ENCODE measurements at places on chromosomes 7 and 10.

- H3K36me3 ChIP-seq: no peaks in the 10 kb centered on the region
- DNase-seq: no peak
- H3K4me1 ChIP-seq: no peaks in the 10 kb centered on the region
These were observed 95.1 kb downstream of the GLRX3 start for GRCh38 chr10:130231251-130231741.

GRCh38 chr7:133936074-133936473 is 191.1 kb upstream of the LRGUK start:
- no peak overlapping the region for H3K4me3 ChIP-seq
- H3K4me1 ChIP-seq: no peaks in the 10 kb centered on the region
- H3K36me3 ChIP-seq: peaks cover 4% of the 10 kb centered on the region
- no peaks in the 10 kb centered on the region for H3K27me3 ChIP-seq
- no peak overlapping the region for H3K27ac ChIP-seq

DNA sequence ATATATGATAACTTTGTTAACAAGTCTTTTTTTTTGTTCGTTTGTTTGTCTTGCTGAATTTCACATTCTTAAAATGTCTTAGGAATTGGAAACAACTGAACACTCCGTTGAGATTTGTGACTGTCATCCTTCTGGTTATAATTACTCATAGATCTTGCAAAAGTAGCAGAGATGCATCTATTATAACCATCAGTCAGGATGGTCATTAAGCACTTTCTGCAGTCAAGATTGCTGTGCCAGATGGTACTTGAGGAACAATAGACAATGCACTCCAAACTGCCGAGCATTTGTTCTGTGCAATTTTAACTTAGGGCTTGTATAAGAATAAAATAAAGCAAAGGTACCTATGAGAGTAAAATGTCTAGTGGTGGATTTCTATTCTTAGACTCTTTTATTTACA is 710.1 kb upstream of the KCND2 start:
- no peaks in the 10 kb centered on the region for H3K36me3 ChIP-seq
- no peak for DNase-seq
- H3K27me3 ChIP-seq: no peaks in the 10 kb centered on the region
- H3K4me3 ChIP-seq: no peak overlapping the region
- H3K27ac ChIP-seq: no peak overlapping the region
- no peaks in the 10 kb centered on the region for H3K4me1 ChIP-seq

- H3K4me3 ChIP-seq: no peak overlapping the region
- no peaks in the 10 kb centered on the region for H3K4me1 ChIP-seq
- no peaks in the 10 kb centered on the region for H3K27me3 ChIP-seq
- H3K27ac ChIP-seq: no peak overlapping the region
- no peaks in the 10 kb centered on the region for H3K36me3 ChIP-seq
- no peak for DNase-seq
These were observed 335.6 kb upstream of the HGF start for GRCh38 chr7:82105463-82105862.

- no peak for DNase-seq
- H3K4me1 ChIP-seq: no peaks in the 10 kb centered on the region
- H3K4me3 ChIP-seq: no peak overlapping the region
- H3K36me3 ChIP-seq: no peaks in the 10 kb centered on the region
These were observed 25.3 kb upstream of the NUDCD3 start for GRCh38 chr7:44515590-44516268.

GRCh38 chr10:88028072-88028471 is 164.6 kb downstream of the PTEN start:
- peak overlapping the region; percentile 28 for H3K27ac ChIP-seq
- H3K4me3 ChIP-seq: no peak overlapping the region
- H3K4me1 ChIP-seq: peaks cover 6% of the 10 kb centered on the region
- no peak for DNase-seq
- no peaks in the 10 kb centered on the region for H3K36me3 ChIP-seq

GRCh38 chr10:125510998-125511397 is 172.0 kb downstream of the TEX36 start:
- no peak overlapping the region for H3K27ac ChIP-seq
- no peak overlapping the region for H3K4me3 ChIP-seq
- peaks cover 2% of the 10 kb centered on the region for H3K27me3 ChIP-seq
- no peaks in the 10 kb centered on the region for H3K4me1 ChIP-seq

DNA sequence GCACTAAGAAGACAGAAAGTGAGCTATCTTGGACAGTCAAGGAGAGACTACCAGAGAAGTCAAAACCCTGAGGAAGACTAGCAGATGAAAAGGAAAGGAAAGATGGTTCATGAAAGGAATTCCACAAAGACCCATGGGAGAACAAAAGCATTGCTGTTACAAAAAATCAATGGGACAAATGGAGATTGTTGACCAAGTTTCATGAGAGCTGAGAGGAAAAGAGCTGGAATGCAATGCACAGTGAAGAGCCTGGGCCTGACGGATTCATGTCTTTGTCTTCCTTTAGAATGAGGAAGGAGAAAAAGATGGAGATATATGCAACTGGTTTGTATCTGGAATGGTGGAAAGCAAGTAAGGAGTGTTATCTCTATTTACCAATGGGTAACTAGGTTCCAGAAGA is 17.3 kb downstream of the TMEM243 start:
- no peak overlapping the region for H3K27ac ChIP-seq
- no peak for DNase-seq
- H3K4me3 ChIP-seq: no peak overlapping the region
- H3K4me1 ChIP-seq: no peaks in the 10 kb centered on the region
- peaks cover 26% of the 10 kb centered on the region for H3K36me3 ChIP-seq
- no peaks in the 10 kb centered on the region for H3K27me3 ChIP-seq

- no peak overlapping the region for H3K27ac ChIP-seq
- no peaks in the 10 kb centered on the region for H3K4me1 ChIP-seq
- no peak for DNase-seq
- H3K4me3 ChIP-seq: no peak overlapping the region
- no peaks in the 10 kb centered on the region for H3K27me3 ChIP-seq
These were observed 9.5 kb upstream of the AUTS2 start for GRCh38 chr7:69588773-69589172.

DNA sequence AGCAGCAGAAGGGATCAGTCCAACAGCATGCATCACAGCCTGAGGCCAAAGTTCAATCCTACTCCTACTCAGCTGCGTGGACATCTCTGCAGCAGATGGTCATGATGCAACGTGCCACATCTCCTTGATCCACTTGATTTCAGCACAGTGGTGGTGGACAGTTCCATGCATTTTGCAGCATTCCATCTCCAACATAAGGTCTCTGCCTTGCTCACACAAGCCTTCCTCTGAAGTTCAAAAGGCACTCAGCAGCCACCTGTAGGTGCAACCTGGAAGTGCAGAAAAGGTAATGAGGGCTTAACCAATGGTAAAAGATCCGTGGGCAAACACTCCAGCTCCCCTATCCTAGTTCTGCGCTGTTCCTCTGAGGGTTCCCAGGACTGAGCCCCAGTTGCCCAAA is 57.5 kb upstream of the CHCHD3 start:
- H3K4me3 ChIP-seq: no peak overlapping the region
- no peaks in the 10 kb centered on the region for H3K27me3 ChIP-seq
- no peak overlapping the region for H3K27ac ChIP-seq
- no peak for DNase-seq
- H3K4me1 ChIP-seq: no peaks in the 10 kb centered on the region

DNA sequence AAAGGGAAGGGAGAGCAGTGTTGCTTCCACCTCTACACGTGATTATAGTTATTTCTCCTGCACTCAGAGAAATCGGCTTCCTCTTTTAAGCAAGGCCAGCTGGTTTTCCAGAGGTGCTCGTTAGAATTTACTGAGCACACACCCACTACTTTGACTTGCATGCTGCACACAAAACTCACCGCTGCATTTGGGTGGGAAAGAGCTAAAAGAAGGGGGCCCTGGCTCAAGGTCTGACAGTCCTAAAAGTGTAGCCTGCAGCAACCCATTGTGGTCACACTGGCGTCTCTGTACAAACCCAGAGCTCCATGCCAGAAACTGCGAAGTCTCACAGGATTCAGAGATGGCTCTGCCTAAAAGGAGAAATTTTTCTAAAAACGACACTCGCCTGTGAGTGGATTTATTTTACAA is 133.7 kb downstream of the SLC25A13 start:
- no peak for DNase-seq
- H3K36me3 ChIP-seq: peaks cover 30% of the 10 kb centered on the region
- no peaks in the 10 kb centered on the region for H3K27me3 ChIP-seq
- no peaks in the 10 kb centered on the region for H3K4me1 ChIP-seq
- H3K4me3 ChIP-seq: no peak overlapping the region
- H3K27ac ChIP-seq: no peak overlapping the region

GRCh38 chr10:20598590-20598989 is 298.5 kb downstream of the NEBL start:
- no peak for DNase-seq
- peaks cover 8% of the 10 kb centered on the region for H3K4me1 ChIP-seq
- H3K36me3 ChIP-seq: no peaks in the 10 kb centered on the region
- H3K27me3 ChIP-seq: no peaks in the 10 kb centered on the region

DNA sequence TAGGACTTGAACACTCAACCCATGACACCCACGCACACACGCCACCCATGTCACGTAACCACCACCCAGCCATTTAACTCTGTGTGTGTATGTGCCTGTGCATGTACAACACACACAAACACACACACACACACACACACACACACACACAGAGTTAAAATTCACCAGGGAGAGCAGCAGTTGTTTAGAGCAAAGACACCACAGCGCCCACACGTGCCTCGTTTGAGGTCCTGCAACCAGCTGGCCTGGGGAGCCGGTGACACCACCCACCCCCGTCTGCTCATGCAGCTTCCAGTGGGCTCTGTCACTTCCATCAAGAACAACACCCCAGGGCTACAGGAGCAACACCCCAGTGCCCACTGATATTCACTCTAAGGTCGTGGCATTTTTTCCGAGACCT is 97.4 kb downstream of the ELFN1 start:
- H3K27ac ChIP-seq: no peak overlapping the region
- H3K4me3 ChIP-seq: no peak overlapping the region
- DNase-seq: no peak
- H3K36me3 ChIP-seq: no peaks in the 10 kb centered on the region
- H3K27me3 ChIP-seq: no peaks in the 10 kb centered on the region
- no peaks in the 10 kb centered on the region for H3K4me1 ChIP-seq

DNA sequence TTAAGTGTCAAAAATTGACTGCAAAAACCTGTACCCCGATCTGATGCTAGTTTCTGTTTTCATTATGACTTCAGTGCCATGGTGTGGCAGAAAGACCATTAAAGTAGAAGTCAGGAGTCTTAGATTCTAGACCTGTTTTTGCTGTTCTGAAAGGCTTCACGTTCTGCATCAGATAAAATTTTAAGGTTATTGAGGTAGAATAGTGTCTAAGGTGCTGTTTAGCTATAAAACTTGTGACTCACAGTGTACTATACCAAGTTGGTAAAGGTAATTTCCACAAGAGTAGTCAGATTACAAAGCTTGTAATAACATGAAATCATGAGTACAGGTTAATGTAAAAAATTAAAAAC is 38.6 kb downstream of the ZNRF2 start:
- no peaks in the 10 kb centered on the region for H3K27me3 ChIP-seq
- H3K27ac ChIP-seq: peak overlapping the region; percentile 87
- peak; percentile 54 for DNase-seq
- H3K36me3 ChIP-seq: peaks cover 2% of the 10 kb centered on the region
- H3K4me1 ChIP-seq: peaks cover 11% of the 10 kb centered on the region

- H3K27me3 ChIP-seq: no peaks in the 10 kb centered on the region
- no peak overlapping the region for H3K27ac ChIP-seq
- H3K36me3 ChIP-seq: no peaks in the 10 kb centered on the region
- no peak overlapping the region for H3K4me3 ChIP-seq
- no peak for DNase-seq
These were observed 40.7 kb upstream of the TNS3 start for GRCh38 chr7:47622586-47622945.

DNA sequence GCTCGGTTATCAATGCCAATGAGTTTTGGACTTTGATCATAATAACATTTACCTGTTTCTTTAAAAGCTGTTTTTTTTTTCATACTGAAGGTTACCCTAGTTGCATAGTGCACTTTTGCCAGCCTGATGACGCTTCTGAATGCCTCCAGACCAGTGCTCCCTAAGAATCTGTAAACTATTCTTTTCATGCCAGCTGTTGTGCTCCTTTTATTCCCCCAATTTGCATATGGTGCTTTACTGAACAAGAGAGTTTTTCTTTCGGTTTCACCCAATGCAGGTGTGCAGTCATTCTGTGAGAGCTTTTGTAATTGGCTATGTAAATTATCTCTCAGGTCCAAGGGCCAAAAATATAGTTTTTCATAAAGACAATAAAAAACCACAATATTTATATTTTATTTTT is 48.1 kb upstream of the GLCCI1 start:
- peak overlapping the region; percentile 40 for H3K27ac ChIP-seq
- H3K27me3 ChIP-seq: no peaks in the 10 kb centered on the region
- peak; percentile 50 for DNase-seq
- H3K36me3 ChIP-seq: no peaks in the 10 kb centered on the region
- no peak overlapping the region for H3K4me3 ChIP-seq

GRCh38 chr10:110209926-110210673 is 2.7 kb downstream of the MXI1 start:
- no peaks in the 10 kb centered on the region for H3K36me3 ChIP-seq
- peaks cover 31% of the 10 kb centered on the region for H3K27me3 ChIP-seq
- peak overlapping the region; percentile 71 for H3K27ac ChIP-seq
- DNase-seq: peak; percentile 55
- peaks cover 44% of the 10 kb centered on the region for H3K4me1 ChIP-seq

Data from natural killer cell (primary cell).